Spinal cord (tissue), 10 donors: ENCODE measurements at places on chromosomes 13 and 19.
A peak's percentile ranks its signal among the peaks of the same experiment; 100 is the strongest.

- DNase-seq = no peak
- H3K27ac ChIP-seq = no peak overlapping the region
- H3K36me3 ChIP-seq = no peaks in the 10 kb centered on the region
Observed at GRCh38 chr13:41780715-41781706, 179.9 kb downstream of the VWA8 start.

GRCh38 chr19:4487572-4487971 lies 15.5 kb downstream of the HDGFL2 start:
- H3K4me1 ChIP-seq = no peaks in the 10 kb centered on the region
- H3K27ac ChIP-seq = no peak overlapping the region
- peaks cover 84% of the 10 kb centered on the region for H3K36me3 ChIP-seq
- no peaks in the 10 kb centered on the region for H3K27me3 ChIP-seq
- no peak overlapping the region for H3K4me3 ChIP-seq

GRCh38 chr13:107421028-107421427 lies 794.3 kb downstream of the LIG4 start:
- H3K36me3 ChIP-seq = no peaks in the 10 kb centered on the region
- no peak overlapping the region for H3K4me3 ChIP-seq
- no peaks in the 10 kb centered on the region for H3K27me3 ChIP-seq
- H3K4me1 ChIP-seq = no peaks in the 10 kb centered on the region

DNA sequence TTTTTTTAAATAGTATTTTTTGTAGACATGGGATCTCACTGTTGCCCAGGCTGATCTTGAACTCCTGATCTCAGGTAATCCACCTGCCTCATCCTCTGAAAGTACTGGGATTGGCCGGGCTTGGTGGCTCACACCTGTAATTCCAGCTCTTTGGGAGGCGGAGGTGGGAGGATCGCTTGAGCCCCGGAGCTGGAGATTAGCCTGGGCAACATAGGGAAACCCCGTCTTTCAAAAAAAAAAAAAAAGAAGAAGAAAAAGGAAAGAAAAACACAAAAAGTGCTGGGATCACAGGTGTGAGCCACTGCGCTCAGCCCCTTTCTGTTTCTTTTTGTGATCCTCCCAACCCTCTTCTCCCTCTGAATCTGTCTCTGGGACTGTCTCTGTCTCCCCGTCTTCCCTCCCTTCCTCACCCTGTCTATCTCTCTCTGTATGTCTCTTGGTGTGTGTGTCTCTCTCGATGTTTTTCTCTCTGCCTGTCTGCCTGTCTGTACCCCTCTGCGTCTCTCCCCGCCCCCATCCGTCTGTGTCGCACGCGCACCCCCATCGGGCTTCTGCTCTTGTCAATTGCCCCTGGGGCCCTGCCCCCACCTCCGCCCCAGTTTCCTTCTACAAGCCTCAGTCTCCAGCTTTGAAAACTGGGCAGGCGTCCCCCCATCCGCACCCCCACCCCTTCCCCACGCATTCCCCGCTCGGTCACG lies 540 bp upstream of the ZFP36 start:
- peaks cover 10% of the 10 kb centered on the region for H3K36me3 ChIP-seq
- H3K27ac ChIP-seq = peak overlapping the region; percentile 81
- DNase-seq = no peak
- H3K4me1 ChIP-seq = peaks cover 74% of the 10 kb centered on the region

GRCh38 chr19:2059422-2060201 lies 8.6 kb upstream of the MKNK2 start:
- H3K4me1 ChIP-seq = peaks cover 78% of the 10 kb centered on the region
- no peak overlapping the region for H3K4me3 ChIP-seq
- peak overlapping the region; percentile 97 for H3K27ac ChIP-seq
- DNase-seq = no peak

DNA sequence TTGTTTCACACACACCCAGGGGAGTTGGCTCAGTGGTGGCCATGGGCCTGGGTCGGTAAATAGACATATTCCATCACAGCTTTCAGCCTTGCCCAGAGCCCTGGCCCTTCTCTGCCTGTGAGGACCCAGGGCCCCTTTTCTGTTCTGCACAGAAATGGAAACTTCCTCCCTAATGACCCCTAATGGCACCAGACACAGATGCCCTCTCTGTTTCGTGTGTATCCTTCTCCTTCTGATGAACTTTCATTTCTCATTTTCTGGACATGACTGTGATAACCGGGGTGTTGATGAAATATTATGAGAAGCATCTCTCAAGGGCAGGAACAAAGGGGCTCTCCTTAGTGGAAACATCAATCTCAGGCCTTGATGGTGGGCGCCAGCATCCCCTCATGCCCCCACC lies 12.8 kb downstream of the LILRA1 start:
- no peaks in the 10 kb centered on the region for H3K36me3 ChIP-seq
- no peak overlapping the region for H3K4me3 ChIP-seq
- DNase-seq = no peak
- no peaks in the 10 kb centered on the region for H3K27me3 ChIP-seq
- no peak overlapping the region for H3K27ac ChIP-seq

- H3K4me1 ChIP-seq = peaks cover 26% of the 10 kb centered on the region
- no peaks in the 10 kb centered on the region for H3K27me3 ChIP-seq
Observed at GRCh38 chr19:4870025-4870700, 2.7 kb upstream of the PLIN3 start.
